ENCODE measurements at places on chromosomes 12 and 14. TPM values are rescaled to one million over a fixed set of nuclear protein-coding genes. Genes with fewer than 3 reads are reported as not detected.

GRCh38 chr12:54472494-54473262 lies 724 bp downstream of the GTSF1 start:
- no peak for DNase-seq

Gene TRMT5
- polyA plus RNA-seq = 29.7 TPM

- no peak for DNase-seq
Measured at GRCh38 chr12:1562813-1563407, 31.5 kb downstream of the FBXL14 start.

Gene PAN2
- 79.8 TPM for polyA plus RNA-seq

Gene PEBP1
- polyA plus RNA-seq = 322 TPM

Gene PARPBP
- 13.4 TPM for polyA plus RNA-seq

DNA sequence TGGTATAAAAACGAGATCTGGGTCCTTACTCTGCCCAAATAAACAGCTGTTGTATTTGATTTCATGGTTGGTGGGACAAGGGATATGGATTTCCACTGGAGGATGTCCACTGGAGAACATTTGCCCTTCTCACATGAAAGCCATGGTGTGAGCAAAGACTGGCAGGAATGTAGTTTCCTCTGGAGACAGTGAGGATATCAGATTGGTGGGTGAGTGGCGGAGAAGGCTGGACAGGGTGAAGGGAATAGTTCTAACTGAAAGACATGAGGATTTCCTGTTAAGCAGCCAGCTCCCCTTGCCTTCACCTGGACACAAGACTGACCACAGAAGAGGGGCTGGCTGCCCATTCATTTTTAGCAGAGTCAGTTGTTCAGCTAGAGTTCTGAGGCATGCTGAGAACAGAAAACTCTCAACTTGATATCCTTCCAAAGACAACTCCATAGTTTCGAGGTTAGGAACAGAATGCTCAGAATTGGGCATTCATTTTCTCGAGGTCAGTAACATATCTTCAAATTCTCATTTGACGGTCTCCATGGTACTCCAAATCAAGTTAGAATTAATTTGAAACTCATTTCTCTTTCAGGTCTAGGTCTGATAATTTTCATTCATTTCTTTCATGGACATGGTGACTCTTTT lies 365.7 kb downstream of the LRIG3 start:
- DNase-seq = no peak
